Type B pancreatic cell (in vitro differentiated cells): ENCODE measurements at places on chromosomes 13 and 19. TPM values are rescaled to one million over a fixed set of nuclear protein-coding genes. Genes with fewer than 3 reads are reported as not detected.

- no peak for DNase-seq
Measured at GRCh38 chr13:69324090-69324886, 783.3 kb upstream of the ATXN8OS start.

GRCh38 chr13:69565334-69565733, 542.3 kb upstream of the ATXN8OS start:
- DNase-seq: no peak

- no peak for DNase-seq
Measured at GRCh38 chr13:106296723-106297122, 238.7 kb downstream of the EFNB2 start.

- no peak for DNase-seq
Measured at GRCh38 chr13:30835442-30835841, 70.6 kb upstream of the MEDAG start.

DNA sequence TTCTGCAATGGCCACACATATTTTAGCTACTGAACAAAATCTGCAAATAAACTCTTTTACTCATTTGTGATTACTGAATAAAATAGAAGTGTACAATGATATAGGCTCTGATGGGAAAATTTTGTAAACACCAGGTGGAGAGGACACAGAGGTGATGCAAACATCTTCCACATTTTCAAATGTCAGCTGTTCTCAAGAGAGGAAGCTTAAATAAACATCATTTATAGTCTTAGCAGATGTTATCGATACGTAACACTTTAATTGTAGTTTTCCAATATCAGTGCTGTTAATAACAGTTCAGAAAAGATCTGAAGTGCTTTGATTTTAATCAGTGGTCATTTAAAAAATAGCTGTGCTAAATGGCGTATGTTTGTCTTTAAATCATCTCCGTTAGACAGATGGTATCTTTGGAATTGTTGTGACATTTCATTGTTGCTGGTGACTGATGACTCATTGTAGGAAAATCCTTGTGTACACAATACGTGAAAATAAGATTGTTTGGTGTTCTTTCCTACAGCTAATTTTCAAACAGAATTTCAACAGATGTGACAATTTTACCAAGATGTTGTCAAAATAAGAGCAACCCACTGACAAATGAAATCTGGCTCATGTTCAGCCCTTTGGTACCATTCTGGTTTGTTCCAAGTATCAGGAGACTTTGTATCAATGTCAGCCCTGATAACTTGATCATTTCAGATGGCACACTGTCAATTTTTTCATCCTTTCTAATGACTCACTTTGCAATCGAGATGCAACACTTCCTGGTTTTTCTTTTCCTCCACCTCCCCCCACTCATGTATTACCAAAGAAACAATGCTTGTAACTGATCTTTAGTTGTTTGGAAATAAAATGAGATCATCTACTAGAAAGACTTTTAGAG, 516.0 kb downstream of the DCT start:
- DNase-seq: no peak

DNA sequence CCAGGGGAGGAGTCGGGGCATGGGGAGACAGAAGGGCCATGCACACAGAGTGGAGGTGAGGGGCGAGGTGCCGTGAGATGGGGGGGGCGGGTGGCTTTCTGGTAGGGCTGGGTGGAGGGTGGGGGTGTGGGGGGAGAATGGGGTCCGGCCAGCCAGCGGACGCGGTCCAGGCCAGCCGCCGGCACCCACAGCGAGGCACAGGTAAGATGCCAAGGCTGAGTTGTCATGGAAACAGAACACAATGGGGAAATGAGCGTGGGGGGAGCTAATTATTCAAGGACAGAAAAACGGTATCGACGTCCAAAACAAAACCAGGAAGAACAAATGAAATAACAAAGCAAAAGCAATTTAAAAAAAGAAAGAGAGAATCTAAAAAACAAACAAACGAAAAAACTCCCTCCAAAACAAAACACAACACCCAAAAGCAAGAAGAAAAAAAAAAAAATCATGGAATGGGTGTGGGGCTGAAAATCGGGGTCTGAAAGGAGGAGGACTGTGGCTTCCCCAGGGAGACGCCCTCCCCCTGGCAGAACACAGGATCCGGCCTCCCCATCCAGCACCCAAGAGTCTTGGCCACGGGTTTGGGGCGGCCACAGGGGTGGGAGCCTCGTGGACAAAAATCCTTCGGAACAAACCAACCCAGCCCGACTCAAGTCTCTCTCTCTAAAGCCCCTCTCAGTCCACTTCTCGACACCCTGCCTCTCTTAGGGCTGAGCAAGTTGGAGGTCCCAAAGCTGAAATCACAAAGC, 92.5 kb downstream of the PTPRS start:
- DNase-seq: no peak

- no peak for DNase-seq
Measured at GRCh38 chr19:49847731-49848696, 2.9 kb upstream of the PTOV1 start.

SLC10A2 gene
- total RNA-seq: 1.7 and 3.0 TPM in 2 replicates

WBP4 gene
- total RNA-seq: 5.6 and 7.9 TPM in 2 replicates

NLRP9 gene
- total RNA-seq: not detected in 2 replicates

CALR3 gene
- total RNA-seq: not detected in 2 replicates
